ENCODE measurements at places on chromosomes 7 and 10.

- DNase-seq, result no peak
These were observed 7.3 kb downstream of the MMP21 start for GRCh38 chr10:125768219-125768855.

DNA sequence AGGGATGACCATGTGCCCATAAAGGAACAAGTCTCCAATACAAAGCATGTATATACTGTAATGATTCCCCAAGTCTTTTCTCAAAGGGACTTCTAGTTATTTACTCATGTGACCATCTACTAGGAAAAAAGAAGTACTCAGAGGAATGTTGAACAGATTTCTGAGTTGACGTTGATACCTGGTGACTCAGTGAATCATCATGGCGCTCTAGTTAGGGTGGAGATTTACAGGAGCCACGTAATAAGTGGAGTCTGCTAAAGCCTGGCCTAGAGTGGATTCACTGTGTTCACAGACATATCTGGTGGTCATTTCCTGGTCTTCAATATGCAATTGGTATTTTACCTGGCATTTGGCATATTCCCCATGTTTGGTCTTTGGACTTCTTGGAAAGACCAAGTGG lies 302.2 kb upstream of the CACNA2D1 start:
- DNase-seq, result no peak

DNA sequence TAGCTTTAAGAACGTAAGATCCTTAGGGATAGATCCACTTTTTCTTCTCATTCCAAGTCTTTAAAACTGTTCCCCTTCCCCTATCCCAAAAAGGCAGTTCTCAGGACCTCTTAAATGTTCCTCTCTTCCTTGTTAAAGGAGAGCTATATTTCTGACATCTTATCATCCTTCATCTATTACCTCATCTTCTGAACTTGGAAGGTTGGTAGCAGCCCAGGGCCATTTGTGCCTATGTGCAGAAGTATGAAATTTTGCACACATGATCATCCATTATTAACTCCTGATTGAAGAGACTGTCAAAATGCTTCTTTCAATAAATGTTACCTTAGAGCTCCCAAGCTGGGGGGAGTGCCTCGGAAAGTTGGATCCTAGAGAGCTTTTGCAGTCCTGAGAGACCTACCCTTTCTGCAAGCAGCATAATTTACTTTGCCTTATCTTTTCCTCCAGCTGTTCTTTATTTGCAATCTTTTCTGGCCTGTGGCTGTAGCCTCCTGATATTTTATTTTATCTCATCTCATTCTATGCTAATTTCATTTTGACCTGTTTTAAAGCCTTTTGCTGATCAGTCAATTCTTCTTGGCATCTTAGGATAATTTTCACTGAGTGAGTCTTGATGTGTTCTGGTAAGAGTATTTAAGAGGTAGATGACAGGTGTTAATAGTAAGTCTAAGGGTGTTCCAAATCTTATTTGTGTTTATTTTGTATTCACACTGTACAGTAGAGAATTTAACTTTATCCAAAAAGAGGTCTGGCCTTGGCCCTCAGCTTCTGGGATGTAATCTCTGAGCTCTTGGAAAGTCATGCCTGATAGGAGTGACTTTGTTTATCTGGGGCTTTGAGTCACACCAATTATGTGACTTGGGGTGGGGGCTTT lies 135.0 kb upstream of the PDLIM1 start:
- no peak for DNase-seq

GRCh38 chr10:4650582-4650981 lies 175.4 kb upstream of the AKR1E2 start:
- no peak for DNase-seq

- DNase-seq, result no peak
These were observed 114.7 kb upstream of the FAM171A1 start for GRCh38 chr10:15485684-15486316.

DNA sequence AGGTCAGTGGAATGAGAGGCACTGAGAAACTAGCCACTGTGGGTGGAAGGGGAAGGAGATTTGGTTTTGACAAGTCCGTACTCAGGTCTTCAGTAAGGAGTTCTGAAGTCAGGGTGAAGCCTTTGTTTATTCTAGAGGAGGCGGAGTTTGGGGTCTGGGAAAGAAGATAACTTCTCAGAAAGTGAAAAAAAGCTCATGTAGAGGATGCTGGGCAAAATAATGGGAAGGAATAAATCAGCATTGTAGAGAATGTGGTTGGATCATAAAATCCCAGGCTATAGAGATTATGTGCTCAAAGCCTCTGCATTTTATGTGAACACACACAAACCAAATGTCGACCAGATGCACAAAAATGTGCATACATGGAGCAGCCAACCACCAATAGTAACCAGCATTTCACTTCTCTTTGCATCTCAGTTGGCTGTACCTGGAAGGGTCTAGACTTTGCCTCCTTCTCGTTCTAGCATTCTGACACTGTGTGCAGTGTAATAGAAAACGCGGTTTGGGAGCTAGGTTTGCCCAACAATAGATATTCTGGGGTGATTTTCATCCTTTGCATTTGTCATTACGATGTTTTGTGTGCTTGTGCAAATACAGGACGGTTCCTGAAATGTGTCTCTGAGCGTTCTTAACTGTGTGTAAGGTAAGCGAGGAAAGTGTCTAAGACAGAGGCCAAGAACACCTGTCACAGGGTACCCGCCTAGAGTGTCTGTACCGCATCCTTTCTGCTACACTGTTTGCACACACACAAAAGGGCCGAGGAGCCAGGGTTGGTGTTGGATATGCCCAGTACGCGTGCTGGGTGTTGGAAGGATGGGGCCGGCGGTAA lies 603 bp upstream of the HECW1 start:
- no peak for DNase-seq

- DNase-seq, result no peak
These were observed 21.6 kb downstream of the FZD1 start for GRCh38 chr7:91285696-91286355.

GRCh38 chr7:67916571-67917436 lies 920.2 kb downstream of the TYW1 start:
- DNase-seq, result no peak

- no peak for DNase-seq
These were observed 135.8 kb downstream of the CAMK1D start for GRCh38 chr10:12484941-12485805.

DNA sequence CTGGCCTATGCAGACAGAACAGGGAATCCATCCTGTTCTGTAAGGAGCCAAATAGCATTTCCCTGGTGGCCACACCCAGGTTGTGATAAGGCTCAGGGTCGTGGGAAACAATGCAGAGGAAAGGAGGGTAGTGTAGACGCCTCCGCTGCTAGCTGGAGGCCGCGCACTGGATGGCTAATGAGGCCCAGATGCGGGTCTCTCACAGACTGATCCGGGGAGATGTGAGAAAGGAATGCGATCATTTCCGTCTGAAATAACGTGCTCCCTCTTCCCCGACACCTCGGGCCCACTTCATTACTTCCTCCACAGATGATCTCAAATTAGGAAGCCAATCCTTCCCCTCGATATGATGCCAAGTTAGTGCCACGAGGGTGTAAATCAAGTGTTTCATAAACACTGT lies 203.3 kb downstream of the TAX1BP1 start:
- no peak for DNase-seq

- DNase-seq, result peak; percentile 58
These were observed 9.6 kb upstream of the EIF3A start for GRCh38 chr10:119090026-119090795.

DNA sequence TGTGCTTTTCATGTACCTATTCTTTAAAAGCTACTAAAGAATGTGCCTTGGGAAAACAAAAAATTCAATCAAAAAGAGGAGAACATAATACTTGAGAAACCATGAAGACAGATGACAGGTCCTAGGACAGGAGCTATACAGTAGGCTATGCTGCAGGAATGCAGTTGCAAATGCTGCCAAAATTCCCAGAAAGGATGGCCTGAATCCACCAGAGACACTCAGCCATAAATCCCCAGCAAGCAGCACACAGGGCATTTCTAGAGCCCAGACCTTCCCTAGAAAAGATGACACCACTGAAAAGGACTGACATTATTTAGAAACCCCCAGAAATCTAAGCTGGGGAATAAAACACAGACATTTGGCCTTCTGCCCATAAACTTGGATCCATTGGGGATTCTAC lies 237.3 kb downstream of the C7orf25 start:
- DNase-seq, result no peak

DNA sequence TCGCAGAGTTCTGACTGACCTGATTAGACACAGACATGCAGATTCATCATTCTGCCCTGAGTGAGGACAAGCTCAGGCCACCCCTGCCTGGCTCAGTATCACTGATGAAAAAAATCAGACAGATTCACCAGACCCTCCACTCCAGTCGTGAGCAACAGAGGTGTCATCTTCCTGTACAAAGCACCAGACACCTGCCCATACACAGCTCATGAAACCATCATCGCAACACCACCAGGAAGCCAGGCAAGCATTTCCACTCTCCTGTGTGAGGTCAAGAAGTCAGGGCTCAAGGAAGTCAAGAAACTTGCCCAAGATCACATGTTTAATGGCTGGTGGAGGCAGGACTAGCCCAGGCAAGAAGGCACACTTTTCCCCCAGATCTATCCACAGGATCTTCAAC lies 163.0 kb downstream of the CALN1 start:
- DNase-seq, result no peak

GRCh38 chr10:29701306-29701705 lies 66.5 kb upstream of the SVIL start:
- no peak for DNase-seq
